Right cardiac atrium (tissue), 5 donors: ENCODE measurements at places on chromosomes 7 and 10. TPM values are rescaled to one million over a fixed set of nuclear protein-coding genes. Genes with fewer than 3 reads are reported as not detected.

CFAP58 gene
- 3.7 TPM for total RNA-seq

SH2D4B gene
- total RNA-seq, result not detected

CRTAC1 gene
- total RNA-seq, result 38.2 TPM

UCN3 gene
- not detected for total RNA-seq

CNNM1 gene
- total RNA-seq, result 0.23 TPM

SPDYE1 gene
- total RNA-seq, result not detected

DNA sequence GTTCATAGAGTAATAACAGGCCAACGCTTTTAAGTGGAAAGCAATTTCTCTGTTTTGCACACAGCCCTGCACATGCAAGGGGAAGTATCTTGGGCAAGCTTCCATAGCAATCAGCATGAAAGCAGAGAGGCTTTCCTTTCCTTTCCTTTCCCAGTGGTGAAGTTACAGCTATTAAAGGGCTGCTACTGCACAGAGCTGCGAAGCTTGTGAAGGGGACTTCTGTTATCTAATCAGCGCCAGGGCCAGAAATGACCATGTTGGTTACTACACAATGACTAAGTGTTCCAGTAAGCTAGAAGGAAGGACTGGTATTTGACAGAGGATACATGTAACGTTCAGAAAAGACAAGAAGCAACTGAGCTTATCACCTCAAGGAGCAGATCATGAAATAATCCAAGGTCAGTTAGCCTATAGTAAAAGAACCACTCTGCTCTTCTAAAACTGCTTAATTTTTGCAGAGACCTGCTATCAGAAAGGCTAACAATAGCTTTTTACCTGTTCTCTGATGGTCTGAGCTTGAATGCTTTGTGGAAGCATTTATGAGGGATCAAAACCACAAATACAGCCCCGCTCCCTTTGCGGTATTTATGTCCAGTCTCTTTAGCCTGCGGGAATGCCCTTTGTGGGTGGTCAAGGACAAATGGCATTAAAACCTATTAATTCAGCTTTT is 45.9 kb downstream of the SGMS1 start:
- DNase-seq, result peak; percentile 61

GRCh38 chr10:109187677-109188076 is 735.6 kb downstream of the XPNPEP1 start:
- no peak for DNase-seq

GRCh38 chr10:117186832-117187615 is 10.3 kb upstream of the KCNK18 start:
- no peak for DNase-seq

DNA sequence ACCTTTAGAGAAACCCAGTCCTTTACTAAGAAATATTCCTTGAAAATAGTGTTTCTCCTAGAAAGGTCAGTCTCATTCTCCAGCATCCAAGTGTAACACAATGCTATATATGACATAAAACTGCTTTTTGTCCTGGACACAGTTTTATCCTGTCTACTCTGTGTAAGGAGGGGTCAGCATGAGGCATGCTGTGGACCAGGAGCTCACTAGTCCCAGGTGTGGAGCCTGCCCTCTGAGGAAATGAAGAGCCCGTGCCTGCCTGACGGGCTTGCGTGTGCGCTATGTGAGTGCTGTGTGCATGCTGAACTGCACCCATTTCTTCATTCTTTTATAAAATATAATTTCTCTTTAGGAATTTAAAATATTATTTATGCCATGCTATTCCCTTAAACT is 182.8 kb upstream of the CDCA7L start:
- no peak for DNase-seq

GRCh38 chr7:69126896-69127479 is 471.3 kb upstream of the AUTS2 start:
- no peak for DNase-seq

DNA sequence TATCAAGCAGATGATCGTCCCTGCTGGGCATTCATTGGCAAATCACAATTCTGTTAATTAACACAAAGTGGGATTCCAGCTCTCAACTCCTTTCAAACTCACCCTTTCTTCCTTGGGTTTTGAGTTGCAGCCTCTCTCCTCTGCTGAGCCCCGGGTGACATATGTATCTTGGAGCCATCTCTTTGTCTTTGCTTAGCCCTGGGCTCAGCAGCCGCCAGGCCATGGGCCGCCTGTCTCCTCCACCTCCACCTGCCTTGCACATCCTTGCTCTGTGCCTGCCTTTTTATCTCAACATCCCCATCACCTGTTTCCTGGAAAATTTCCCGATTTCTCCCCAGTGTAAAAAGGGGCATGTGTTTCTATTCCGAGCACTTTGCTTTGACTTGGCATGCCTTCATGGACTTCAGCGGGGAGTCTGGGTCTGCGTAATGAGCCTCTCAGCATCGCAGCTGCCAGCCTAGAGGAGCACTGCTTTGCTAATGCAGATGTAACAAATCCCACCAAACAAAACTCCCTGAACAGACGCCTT is 141.3 kb upstream of the AGK start:
- DNase-seq, result no peak

DNA sequence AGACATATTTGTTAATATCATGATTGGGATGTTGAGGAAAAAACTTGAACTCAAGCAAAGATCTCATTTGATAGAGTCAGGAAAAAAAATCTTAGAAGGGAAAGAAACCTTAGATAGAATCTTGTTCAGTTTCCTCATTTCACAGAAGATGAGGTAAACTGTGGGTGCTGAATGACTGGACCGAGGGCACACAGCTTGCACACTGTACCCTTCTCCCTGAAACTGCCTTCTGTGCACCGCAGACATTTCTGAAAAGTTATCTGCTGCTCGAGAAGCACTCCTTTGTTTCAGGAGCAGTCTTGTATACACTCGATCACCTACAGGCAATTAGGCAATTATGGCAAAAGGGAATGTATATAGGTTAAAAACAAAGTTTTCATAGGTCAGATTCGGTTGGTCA is 167.4 kb downstream of the SKAP2 start:
- no peak for DNase-seq

DNA sequence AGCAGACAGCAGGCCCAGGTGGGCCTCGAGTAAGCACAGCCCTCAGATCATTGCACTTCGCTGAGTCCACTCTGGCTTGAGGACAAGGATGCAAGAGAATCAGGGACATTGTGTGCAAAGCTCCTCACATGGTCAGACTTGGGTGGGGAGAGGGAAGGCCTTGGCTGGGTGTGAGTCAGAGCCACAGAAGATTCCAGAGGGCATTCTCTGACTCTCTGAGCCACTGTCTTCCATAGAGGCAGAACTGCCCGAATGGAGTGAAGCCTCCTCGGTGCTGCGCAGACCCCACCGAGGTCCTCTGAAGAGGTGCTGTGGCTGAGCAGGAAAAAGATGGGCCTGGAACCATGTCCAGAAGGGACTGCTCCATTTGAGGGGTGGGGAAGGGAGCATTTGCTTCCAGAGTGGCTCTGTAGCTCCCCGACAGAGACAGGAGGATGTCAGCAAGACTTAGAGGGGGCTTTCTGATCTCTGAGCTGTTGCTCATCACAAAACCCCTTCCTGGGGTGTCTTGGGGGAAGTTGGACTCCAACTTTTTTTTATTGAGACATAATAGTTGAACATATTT is 120.8 kb downstream of the PTPN20 start:
- DNase-seq, result no peak

DNA sequence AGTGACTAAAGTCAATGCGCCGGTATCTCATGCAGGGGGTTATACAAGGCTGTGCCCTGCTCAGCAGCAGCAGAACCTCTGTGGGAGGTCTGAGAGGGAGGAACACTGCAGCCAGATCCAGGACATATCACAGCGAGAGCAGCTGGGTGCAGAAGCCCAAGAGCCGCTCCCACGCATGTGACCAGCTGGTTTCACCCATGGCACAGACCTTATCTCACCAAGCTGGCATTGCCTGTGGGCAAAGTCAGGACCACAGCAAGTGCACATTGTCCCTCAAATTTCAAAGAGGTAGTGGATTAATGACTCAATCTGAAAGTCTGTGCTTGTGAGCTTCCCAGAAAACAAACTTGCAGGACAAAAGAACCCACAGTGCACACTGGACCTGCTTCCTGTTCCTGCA is 31.6 kb upstream of the AKR1C1 start:
- DNase-seq, result no peak
